ENCODE measurements at places on chromosomes 2 and 18. TPM values are rescaled to one million over a fixed set of nuclear protein-coding genes. Genes with fewer than 3 reads are reported as not detected.

DNA sequence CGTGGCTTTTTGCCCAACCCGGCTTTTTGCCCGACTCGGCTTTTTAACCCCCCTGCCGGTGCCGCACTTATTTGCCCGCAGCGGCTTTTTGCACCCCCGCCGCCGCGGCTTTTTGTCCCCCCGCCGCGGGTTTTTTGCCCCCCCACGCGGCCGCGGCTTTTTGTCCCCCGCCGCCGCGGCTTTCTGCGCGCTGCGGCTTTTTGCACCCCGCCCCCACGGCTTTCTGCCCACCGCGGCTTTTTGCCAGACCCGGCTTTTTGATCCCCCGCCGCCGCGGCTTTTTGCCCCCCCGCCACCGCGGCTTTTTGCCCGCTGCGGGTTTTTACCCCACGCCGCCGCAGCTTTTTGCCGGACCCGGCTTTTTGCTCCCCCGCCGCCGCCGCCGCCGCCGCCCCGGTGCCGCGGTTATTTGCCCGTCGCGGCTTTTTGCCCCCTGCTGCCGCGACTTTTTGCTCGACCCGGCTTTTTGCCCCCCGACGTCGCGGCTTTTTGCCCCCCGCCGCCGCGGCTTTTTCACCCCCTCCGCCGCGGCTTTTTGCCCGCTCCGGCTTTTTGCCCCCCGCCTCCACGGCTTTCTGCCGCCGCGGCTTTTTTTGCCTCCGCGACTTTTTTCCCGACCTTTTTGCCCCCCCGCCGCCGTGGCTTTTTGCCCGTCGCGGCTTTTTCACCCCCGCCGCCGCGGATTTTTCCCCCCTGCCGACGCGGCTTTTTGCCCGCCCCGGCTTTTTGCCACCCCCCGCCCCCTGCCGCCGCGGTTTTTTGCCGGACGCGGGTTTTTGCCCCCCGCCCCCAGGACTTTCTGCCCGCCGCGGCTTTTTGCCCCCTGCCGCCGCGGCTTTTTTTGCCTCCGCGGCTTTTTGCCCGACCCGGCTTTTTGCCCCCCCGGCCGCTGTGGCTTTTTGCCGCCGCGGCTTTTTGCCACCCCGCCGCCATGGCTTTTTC lies 2786.5 kb downstream of the RPIA start:
- peaks cover 7% of the 10 kb centered on the region for H3K4me1 ChIP-seq
- DNase-seq, result no peak
- no peaks in the 10 kb centered on the region for H3K27me3 ChIP-seq
- no peak overlapping the region for H3K27ac ChIP-seq

DNA sequence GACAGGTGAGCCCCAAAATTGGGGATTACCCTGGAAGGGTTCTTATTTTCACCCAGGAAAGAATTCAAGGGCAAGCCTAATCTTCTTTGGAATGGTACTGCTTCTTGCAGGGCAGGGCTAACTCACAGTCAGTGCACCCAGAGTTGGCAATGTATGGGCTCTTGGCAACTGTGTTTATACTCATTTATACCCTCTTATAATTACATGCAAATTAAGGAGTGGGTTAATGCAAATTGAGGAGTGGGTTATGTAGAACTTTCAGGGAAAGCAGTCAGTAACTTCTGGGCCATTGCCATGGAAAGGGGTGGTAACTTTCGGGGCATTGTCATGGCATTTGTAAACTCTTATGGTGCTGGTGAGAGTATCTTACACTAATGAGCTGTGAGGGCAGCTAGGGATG lies 59.2 kb downstream of the SERPINB8 start:
- H3K27ac ChIP-seq, result no peak overlapping the region
- DNase-seq, result no peak
- no peaks in the 10 kb centered on the region for H3K36me3 ChIP-seq
- no peak overlapping the region for H3K4me3 ChIP-seq
- no peaks in the 10 kb centered on the region for H3K4me1 ChIP-seq

DNA sequence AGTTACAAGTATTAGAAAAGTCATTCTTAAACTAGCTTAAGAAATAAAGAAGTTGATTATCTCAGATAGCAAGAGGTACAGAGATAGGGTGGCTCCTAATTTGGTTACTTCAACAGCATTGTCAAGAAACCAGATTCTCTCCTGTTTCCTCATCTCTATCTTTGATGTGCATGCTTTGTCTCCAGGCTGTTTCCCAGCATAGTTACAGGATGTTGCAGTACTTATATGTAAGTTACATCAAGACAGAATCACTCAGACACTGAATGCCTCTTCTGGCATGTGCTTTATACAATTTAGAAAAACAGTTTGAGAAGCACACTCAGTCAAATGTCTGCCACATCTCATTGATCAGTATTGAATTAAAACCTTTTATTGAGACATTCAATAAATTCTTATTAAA lies 189.5 kb upstream of the UBE2E3 start:
- DNase-seq, result no peak
- H3K4me3 ChIP-seq, result no peak overlapping the region
- no peaks in the 10 kb centered on the region for H3K36me3 ChIP-seq
- H3K27ac ChIP-seq, result no peak overlapping the region

FBXO48 gene
- polyA plus RNA-seq, result 0.91 TPM

- no peaks in the 10 kb centered on the region for H3K36me3 ChIP-seq
- no peak overlapping the region for H3K4me3 ChIP-seq
- no peak for DNase-seq
- H3K4me1 ChIP-seq, result no peaks in the 10 kb centered on the region
- H3K27me3 ChIP-seq, result no peaks in the 10 kb centered on the region
These were observed 383.4 kb downstream of the PLCL1 start for GRCh38 chr2:198187841-198188240.

DNA sequence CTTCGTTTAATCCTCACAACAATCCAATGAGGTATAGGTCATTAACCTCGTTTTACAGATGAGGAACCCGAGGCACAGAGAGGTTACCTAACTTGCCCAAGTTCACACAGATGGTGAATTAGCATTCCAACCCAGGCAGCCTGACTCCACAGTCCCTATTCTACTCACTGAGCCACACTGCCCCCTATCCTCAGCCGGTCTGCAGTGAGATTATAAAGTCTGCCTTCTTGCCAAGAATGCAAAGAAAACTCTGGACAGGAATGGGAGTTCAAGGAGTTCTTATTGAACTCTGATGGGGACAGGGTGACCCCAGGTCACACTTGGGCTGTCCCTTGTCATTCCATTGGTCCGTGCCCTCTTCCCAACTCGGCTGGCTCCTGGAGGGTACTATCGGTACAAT lies 118.1 kb upstream of the MSH6 start:
- no peaks in the 10 kb centered on the region for H3K36me3 ChIP-seq
- H3K27ac ChIP-seq, result no peak overlapping the region
- no peaks in the 10 kb centered on the region for H3K4me1 ChIP-seq
- DNase-seq, result no peak
- no peaks in the 10 kb centered on the region for H3K27me3 ChIP-seq

DNA sequence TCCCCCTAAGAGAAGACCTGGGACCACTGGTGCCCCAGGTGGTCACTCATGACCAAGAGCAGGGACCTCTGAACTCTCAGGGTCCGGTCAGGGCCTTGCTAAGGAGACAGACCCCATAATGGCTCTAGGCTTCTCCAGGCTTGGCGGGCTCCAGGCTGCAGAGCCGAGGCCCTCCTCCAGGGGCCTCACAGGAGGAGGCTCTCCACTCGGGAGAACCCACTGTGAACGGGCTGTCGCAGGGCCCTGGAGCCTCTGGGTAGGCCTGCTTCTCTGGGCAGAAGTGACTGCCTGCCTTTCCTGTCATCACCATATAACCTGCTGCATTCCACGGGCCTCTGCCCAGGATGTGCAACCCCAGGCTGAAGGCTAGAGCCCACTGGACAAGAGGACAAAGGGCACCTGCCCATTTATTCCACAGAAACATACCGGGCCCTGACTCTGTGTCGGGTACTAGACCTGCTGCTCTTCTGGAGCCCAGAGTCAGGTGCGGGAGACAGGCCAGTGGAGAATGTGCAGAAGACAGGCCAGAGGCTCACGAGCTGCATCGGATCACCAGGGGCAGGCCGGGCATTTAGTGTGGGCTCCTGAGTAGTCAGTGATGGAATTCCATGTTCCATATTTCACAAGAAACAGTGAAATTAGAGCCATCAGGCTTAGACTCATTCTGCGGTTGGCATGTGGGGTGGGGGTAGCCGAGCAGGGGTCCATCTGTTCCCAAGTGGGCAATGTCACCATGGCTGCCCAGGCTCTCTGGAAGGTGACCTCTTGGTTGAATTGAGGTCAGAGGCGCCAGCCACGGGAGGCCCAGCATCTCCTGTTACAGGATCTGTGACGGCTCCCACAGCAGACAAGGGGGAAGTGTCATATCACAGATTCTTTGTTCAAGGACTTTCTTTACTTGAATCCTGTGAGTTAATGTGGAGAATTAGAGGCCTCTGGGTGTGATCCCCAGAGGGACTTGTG lies 220.8 kb downstream of the SH3RF3 start:
- H3K4me3 ChIP-seq, result no peak overlapping the region
- peaks cover 3% of the 10 kb centered on the region for H3K4me1 ChIP-seq
- H3K27me3 ChIP-seq, result no peaks in the 10 kb centered on the region
- no peak overlapping the region for H3K27ac ChIP-seq
- H3K36me3 ChIP-seq, result no peaks in the 10 kb centered on the region

GAL3ST2 gene
- polyA plus RNA-seq, result not detected

PSTPIP2 gene
- polyA plus RNA-seq, result 3.0 TPM

CNOT11 gene
- polyA plus RNA-seq, result 11.5 TPM

DNA sequence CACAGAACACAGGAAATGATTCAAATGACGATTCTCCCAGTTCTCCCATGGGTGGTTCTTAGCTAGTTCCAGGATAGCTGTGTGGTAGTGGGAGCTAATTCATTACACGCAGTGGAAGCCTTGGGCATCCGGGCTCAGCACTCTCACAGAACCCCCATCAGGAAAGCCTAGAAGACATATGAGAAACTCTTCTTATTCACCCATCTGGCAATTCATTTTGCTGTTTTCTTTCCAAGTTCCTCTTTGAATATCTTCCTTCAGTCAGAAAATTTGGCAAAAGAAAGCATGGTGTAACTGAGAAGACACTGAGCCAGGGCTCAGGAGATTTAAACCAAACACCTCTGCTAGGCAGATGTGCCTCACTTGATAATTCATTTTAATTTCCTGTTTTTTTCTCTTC lies 85.2 kb upstream of the FN1 start:
- DNase-seq, result no peak
- H3K27ac ChIP-seq, result no peak overlapping the region
- no peaks in the 10 kb centered on the region for H3K27me3 ChIP-seq

DNA sequence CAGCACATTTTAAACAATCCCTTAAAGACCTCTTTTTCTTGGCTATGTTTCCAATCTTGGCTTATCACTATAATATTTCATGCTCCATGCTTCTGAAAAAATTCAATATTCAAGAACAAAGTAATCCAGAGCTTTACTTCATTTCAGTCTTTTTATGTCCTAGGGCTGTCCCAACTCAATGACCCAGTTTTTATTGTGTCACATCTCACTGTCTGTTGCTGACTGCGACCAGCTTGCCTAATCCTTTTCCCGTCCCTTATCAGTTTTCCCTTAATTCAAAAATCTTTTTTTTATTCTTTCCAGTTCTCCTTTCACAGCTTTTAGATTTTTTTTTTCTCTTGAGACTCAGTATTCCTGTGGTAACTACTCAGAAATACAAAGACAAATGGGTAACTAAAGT lies 10.2 kb downstream of the TMEM17 start:
- H3K27me3 ChIP-seq, result no peaks in the 10 kb centered on the region
- H3K36me3 ChIP-seq, result no peaks in the 10 kb centered on the region
- no peaks in the 10 kb centered on the region for H3K4me1 ChIP-seq
- H3K27ac ChIP-seq, result no peak overlapping the region

DNA sequence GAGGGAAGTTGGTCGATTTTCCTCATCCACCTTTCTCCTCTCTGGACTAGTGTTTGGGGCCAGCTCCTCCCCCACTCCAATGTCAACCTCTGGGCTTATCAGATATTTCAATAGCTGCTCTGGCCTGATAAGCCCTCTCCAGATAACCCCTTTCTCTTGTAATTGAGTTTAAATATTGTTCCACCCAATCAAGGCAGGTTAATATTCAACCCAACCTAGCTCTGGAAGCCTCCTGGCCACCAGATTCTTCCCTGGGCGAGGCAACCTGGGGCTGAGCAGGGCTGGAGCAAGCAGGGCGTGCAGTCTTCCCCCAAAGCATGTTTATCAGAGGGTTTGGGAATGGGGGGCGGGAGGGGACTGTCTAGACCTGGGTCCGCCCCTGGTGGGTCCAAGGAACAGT lies 73.8 kb downstream of the TFCP2L1 start:
- DNase-seq, result no peak
- no peaks in the 10 kb centered on the region for H3K36me3 ChIP-seq
- H3K27ac ChIP-seq, result no peak overlapping the region
- H3K4me3 ChIP-seq, result no peak overlapping the region
- H3K4me1 ChIP-seq, result no peaks in the 10 kb centered on the region
- no peaks in the 10 kb centered on the region for H3K27me3 ChIP-seq

EN1 gene
- not detected for polyA plus RNA-seq

ARHGAP28 gene
- 10.9 TPM for polyA plus RNA-seq

DNA sequence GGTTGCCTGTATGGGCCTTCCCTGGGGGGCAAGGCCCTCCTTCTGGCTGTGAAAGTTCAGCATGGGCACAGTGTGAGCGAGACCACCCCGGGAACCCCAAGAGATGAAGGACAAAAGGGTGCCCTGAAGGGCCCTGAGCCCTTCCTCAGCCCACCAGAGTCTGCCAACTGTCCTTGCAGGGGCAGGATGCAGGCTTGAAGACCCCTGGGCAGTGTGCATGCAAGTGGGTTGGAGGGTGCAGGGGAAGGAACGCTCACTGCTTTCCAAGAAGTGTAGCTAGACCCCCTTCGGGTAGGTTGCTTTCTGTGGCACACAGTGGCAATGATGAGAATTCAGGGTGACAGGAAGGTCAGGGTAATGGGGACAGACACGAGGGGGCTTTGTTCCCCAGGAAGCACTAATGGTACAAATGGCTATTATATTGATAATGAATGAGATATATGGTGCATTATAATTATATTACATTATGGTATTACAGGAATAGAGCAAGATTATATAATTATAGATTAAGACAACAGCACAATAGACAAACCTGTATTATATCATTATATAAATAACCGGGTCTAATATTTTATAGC lies 228.7 kb downstream of the ATAD2B start:
- H3K27me3 ChIP-seq, result no peaks in the 10 kb centered on the region
- H3K27ac ChIP-seq, result no peak overlapping the region
- no peaks in the 10 kb centered on the region for H3K36me3 ChIP-seq
- no peak for DNase-seq
- no peak overlapping the region for H3K4me3 ChIP-seq

- H3K4me3 ChIP-seq, result peak overlapping the region; percentile 42
- H3K27ac ChIP-seq, result peak overlapping the region; percentile 5
- no peaks in the 10 kb centered on the region for H3K36me3 ChIP-seq
- no peak for DNase-seq
- H3K4me1 ChIP-seq, result peaks cover 2% of the 10 kb centered on the region
These were observed 249.0 kb downstream of the CDH20 start for GRCh38 chr18:61582202-61582710.
